Activated CD8-positive, alpha-beta T cell treated with anti-CD3 and anti-CD28 coated beads, Interleukin-2, amount 10 ng/mL, durations not matched to agents 7 days and 5 days (primary cell): ENCODE measurements at places on chromosomes 16 and 17.

GRCh38 chr17:48559122-48559839, 14.4 kb upstream of the HOXB2 start:
- no peak for DNase-seq

- peak; percentile 29 for DNase-seq
Measured at GRCh38 chr17:74437702-74438101, 5.8 kb downstream of the GPRC5C start.

DNA sequence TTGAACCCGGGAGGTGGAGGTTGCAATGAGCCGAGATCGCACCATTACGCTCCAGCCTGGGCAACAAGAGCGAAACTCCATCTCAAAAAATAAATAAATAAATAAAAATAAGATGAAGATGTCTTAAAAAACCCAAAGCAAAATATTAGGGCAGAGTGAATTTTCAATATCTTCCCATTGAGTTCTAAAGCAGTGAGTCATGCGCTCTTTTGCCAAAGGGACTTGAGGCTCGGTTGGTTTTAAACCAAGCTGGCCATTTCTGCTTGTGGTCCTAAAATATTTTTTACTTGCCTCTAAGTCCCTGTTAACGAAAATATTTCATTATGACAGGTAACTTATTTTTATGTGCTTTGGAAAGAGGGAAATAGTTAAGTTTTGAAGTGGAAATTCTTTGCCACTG, 4.7 kb downstream of the PAFAH1B1 start:
- DNase-seq = no peak

- DNase-seq = no peak
Measured at GRCh38 chr17:49445591-49445990, 30.9 kb upstream of the PHB1 start.
